ENCODE measurements at places on chromosomes 16 and 17.

- no peak for DNase-seq
Observed at GRCh38 chr16:81717662-81718189, 61.4 kb upstream of the PLCG2 start.

DNA sequence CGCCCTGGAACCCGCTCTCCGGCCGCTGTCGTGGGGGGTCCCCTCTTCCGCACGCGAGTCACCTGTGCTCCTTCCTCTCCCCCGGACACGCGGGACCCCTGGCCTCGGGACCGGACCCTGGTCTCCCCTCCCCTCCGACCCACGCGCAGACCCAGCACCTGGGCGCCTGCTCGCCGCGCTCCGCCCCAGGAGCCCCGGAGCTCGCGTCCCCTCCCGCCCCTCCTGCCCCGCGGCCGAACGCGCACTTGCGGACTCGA lies 762 bp downstream of the RAB40B start:
- no peak for DNase-seq

DNA sequence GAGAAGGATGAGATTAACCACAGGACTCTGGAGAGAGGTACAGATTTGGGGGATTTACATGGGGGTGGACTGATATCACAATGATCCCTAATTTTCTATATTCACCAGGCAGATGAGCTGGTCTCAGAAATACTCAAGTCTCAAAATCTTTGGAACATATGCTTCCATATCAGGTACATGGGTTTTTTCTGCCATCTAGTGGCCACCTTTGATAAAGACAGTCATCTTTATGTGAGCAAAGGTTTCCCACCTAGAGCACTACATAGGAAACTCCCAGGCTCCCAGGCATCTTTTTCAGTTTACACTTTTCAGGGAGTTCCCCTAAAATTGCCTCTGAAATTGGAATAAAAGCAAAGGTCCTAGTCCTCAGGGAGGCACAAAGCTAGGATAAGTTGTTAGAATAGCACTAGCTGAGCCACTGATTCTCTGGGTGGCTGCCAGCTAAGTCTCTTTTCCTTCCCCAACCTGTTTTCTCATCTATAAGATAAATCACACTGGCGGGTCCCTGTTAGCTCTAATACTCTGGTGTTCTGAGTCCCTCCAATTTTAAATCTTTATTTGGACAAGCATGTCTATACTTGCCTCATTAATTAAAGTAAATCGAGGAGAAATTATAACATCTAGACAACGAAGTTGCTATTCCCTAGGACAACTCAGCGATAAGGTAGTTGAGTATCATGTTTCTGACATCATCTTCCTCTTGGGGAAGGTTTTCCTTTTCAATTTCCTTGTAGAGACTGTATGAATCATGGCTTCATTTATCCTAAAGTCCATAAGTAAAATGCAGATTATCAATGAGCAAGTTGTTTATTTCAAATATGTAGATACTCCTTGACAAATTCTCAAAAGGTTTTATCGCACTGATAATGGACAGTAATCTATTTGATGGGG lies 19.0 kb upstream of the MON1B start:
- DNase-seq, result no peak

- DNase-seq, result no peak
Observed at GRCh38 chr17:35752471-35752870, 568 bp downstream of the GAS2L2 start.

DNA sequence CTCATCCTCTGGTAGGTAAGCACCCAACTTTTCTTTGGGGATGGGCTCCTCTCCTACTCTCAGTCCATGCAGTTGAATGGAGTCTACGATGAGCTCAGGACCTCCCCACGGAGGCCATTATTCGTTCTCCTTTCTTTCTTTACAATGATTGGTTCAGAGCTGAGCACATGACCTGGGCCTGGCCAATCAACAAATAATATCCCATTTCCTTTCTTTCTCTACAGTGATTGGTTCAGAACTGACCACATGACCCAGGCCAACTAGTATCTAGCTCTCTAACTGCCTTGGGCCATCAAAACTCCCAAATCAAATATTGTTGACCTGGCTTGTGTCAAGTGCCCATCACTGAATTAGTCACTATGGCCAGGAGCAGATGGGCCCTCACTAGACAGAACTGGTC lies 129.2 kb downstream of the USP31 start:
- DNase-seq, result no peak

DNA sequence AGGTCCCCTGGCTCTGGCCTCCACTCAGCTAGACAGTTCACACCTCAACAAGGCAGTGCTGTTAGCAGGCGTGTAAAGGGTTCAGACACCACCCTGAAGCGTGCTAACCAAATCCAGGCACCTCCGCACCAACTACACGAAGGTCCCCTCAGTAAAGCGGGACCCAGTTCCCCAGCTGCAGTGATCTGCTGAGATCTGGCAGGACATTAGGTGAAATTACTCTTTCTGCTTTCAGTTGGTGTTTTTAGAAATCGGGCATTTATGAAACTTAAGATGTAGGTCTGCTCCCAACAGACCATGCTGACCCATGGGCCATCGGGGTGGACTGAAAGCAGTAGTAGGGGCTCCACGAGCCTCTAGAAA lies 27.1 kb downstream of the FBXO31 start:
- no peak for DNase-seq

DNA sequence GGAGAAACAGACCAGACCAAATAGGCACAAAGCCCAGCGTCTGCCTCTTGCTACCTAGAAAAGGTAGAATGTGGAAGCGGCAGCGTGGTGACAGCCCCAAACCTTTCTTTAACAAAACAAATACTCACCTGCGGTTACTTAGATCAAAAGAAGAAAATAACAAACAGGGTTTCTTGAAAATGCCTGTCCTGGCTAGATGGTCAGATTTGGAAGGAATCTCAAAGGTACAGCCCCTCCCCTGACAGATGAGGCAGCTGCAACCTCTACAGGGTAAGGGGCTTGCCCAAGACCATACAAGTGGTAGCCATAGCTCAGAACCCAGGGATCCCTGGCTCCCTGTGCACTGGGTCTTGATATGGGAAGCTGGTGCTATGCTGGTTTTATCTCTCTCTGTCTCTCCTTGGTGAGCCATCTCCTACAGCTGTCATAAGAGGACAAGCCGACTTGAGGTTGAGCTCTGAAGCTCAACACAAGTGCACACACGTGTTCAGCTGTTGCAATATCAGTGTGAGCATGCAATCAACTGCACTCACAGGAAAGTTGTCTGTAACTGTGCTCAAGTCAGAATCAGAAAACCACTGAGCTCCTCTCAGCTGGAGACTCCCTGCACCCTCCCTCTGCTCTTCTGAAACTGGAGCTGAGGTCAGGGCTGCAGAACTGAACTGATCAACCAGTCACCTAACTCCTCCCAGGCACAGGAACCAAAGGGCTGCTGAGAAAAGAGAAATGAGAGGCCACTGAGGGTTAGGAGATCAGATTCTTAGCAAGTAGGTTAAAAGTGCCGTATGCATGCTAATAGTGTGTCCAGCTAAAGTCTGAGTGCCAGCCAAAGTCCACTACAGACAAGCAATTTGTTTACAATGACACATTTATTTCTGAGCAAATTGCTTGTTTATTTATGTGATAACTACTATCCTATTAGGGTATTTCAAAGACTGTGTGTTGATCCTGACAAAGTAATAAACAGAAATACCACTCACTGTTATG lies 6.1 kb upstream of the RNF157 start:
- no peak for DNase-seq

DNA sequence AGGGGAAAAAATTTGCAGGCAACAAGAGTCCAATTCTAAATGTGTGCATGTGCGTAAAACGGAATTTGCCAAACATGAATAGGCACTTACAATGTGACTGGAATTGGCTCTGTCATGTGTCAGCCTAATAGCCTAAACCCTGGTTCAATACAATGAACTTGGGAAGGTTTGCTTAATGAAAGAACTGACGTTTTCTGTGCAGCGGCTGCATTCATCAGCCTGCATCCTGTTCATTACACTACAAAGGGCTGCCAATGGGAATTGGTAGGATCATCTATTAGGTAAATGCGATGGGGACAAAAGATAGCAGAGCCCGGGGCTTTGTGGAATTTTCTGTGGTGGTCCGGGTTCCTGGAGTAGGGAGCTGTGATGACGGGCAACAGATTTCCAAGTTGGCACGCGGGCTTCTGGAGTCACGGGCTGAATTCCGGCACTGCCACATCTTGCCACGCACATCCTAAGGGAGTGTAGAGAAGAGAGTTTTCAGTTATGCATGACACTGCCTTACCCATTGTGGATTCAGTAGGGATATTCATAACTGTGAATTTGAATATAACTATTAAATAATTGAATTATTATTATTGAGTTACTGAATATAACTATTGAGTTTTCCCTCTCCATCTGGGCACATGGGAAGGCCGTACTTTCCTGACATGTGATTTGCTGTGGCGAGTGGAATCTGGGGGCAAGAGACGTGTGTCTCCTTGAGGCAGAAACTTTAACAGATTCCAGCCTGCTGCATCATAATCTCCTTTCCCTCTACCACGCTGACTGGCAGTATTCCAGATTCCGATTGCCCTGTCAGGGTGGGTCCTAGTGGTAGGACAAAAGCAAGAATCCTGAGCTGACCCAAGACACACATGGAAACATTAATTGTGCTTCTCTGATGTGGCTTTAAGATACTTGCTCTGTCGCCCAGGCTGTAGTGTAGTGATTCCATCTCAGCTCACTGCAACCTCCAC lies 565.6 kb downstream of the WWOX start:
- no peak for DNase-seq

DNA sequence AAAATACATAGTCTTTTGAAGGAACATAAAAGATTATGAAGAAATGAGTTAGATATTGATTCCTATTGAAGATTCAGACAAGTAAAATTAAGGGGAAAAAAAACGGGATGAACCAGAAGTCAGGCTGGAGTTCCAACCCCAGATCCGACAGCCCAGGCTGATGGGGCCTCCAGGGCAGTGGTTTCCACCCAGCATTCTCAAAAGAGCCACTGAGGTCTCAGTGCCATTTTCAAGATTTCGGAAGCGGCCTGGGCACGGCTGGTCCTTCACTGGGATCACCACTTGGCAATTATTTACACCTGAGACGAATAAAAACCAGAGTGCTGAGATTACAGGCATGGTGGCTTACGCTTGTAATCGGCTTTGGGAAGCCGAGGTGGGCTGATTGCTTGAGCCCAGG lies 9.5 kb downstream of the STH start:
- DNase-seq, result no peak

GRCh38 chr17:35299135-35299534 lies 56.3 kb downstream of the SLFN5 start:
- no peak for DNase-seq

GRCh38 chr17:41103896-41104295 lies 1.3 kb upstream of the KRTAP4-9 start:
- no peak for DNase-seq
